ENCODE measurements at places on chromosomes 13 and 19.
A peak's percentile ranks its signal among the peaks of the same experiment; 100 is the strongest.

DNA sequence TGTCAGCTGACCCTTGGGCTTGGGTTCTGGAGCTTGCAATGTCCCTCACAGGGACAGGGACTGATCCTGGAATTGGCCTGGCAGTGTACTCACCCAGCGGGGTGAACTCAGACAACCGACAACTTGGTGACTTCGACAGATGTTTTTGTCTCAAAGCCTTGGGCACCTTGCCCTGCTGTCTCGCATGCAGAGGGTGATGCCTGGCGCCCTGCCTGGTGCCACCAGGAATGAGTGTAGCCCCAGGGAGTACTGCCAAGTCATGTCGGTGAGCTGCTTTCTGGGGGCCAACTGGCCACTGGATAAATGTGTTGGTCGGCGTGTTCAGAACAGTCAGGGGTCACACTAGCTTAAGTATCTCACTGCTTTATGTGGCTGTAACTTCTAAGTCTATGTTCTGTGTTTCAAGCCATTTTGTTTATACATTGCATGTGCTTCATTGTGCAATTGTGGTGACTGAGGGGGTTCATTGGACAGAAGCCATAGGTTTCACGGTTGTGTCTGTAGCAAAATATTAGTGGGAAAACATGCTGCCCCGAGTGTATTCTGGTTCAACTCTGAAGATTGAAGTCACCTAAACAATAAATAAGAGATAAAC, 96.3 kb upstream of the TNFSF11 start:
- DNase-seq: no peak

DNA sequence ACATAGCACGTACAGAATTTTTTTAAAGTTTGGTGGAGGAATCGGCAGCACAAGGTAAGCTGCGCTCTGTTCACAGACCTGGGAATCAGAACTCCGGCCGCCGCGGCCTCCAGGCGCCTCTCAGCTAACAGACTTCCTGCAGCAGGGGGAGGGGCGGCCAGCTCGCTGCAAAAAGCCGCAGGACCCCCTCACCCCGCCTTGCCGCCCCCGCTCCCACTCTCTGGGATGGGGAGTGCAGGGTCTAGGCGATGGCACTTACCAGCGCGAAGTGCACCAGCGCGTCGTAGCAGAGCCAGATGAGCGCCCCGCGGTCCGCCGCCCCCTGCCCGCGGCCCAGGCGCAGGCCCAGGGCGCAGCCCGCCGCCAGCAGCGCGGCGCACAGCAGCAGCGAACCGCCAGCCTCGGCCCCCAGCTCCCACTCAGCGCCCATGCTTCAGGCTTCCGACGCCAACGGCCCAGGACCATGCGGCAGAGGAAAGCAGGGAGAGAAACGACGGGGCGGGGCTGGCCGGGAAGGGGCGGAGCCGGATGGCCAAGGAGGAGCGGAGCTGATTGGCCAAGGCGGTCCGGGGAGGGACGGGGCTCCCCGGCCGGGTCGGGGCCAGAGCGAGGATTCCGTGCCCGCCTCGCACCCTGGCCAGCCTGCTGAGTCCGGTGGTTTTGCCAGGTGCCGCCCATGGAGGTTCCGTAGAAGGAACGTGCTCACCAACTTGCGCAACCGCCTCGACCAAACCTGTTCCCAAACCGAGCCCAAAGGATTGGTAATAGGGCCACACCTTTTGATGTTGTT, at the start of gene EBPL:
Gene EBPL, minus strand, starts transcription at position 492 of the 790 bp plus-strand sequence. Its CDS starts 62 bp downstream, at position 430.
- peak; percentile 93 for DNase-seq

DNA sequence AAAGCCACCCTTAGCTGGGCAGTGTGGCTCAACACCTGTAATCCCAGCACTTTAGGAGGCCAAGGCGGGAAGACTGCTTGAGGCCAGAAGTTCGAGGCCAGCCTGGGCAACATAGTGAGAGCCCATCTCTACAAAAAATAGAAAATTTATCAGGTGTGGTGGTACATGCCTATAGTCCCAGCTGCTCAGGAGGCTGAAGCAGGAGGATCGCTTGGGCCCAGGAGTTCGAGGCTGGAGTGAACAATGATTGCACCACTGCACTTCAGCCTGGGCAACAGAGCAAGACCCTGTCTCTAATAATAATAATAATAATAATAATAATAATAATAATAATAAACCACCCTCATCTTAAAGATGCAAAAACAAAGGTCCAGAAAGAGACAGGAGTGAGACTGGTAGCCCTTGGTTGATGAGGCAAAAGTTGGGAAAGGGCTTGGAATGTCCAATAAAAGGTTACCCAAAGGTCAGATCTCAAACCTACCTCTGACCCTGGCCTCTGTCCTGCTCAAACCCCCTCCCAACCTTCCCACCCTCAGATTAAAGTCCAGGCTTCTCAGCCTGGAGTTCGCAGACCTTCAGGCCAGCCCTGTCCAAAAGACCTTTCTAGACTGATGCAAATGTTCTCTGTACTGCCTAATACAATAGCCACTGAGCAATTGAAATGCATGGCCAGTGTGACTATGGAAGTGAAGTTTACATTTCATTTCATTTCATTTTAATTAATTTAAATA, 9.1 kb downstream of the ZNF575 start:
- no peak for DNase-seq

GRCh38 chr13:98482476-98483444, 94.1 kb downstream of the STK24 start:
- DNase-seq: no peak

- DNase-seq: peak; percentile 91
Observed at GRCh38 chr13:79481685-79482052, 714 bp downstream of the NDFIP2 start.

DNA sequence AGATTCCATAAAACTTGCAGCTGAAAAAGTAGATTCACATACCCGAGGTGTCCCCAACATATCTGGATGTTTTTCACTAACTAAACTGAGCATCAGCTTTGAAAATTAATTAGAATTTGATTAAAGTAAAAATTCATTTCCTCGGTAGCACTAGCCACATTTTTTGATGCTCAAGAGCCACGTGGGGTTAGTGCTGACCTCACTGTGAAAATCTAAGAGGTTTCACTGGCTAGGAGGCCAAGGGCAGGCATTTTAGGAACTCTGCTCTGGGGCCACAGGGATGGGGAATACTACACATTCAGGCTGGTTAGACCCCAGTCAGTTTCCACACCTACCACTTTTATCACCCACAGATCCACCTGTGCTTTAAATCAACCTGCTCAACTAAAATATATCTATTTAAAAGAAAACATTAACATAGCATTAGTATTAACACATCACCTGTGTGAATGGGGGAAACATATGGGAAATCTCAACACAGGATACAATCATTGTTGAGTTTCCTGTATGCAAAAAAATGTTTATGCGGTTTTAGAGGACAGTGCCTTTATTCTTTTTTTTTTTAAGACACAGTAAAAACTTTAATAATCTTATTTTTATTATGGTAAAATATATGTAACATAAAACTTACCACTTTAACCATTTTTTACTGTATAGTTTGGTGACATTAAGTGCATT, 45.5 kb downstream of the BRD4 start:
- DNase-seq: no peak

DNA sequence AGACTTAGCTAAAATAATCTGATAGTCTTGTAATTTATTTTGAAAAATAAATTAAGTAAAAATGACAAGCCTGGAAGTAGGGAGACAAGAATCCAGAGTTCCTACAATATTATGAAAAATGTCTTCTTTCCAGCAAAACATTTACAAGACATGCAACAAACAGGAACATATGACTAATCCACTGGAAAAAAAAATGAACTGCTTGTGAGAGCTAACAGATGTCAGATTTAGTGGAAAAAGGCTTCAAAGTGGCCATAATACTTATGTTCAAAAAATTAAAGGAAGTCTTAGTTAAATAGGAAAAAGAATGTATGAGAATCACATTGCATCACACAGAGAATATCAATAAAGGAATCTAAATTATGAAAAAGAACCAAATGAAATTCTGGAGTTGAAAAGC, 2082.0 kb upstream of the PCDH20 start:
- no peak for DNase-seq

DNA sequence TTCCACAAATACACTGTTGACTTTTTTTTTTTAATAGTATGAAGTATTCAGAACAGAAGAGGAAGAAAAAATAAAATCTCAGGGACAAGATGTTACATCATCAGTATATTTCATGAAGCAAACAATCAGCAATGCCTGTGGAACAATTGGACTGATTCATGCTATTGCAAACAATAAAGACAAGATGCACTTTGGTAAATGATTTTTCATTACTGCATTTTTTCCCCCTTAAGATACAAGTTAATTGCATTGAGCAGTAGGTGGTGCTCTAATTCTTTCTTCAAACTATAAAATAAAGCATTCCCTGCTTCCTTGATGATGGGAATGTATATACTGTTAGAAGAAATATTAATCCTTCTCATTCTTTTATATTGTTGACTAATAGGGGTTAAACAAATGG, 17.1 kb downstream of the UCHL3 start:
- no peak for DNase-seq

Data from stimulated activated effector memory CD8-positive, alpha-beta T cell treated with anti-CD3 and anti-CD28 coated beads, Interleukin-12 subunit alpha, Interleukin-12 subunit beta, amount 100 ng/mL, for 72 hours (primary cell).